ENCODE measurements at places on chromosomes 12 and 14.

DNA sequence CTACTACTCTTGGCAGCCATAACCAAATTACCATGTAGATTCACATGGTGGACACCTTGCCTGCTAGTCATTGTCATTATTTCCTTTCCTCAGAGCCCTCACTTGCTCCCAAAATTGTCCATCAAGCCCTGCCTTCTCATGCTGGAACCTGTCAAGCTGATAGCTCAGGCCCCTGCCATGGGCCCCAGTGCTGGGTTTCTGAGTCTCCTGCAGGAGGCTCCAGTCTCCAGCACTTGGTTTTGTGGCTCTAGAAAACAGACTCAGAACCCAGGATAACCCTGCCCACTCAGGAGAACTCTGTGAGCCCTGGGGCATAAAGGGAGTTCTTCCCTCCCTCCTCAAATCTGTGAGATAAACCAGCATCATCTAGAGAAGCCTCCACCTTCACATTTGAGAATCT lies 10.8 kb downstream of the KRT71 start:
- DNase-seq = no peak

DNA sequence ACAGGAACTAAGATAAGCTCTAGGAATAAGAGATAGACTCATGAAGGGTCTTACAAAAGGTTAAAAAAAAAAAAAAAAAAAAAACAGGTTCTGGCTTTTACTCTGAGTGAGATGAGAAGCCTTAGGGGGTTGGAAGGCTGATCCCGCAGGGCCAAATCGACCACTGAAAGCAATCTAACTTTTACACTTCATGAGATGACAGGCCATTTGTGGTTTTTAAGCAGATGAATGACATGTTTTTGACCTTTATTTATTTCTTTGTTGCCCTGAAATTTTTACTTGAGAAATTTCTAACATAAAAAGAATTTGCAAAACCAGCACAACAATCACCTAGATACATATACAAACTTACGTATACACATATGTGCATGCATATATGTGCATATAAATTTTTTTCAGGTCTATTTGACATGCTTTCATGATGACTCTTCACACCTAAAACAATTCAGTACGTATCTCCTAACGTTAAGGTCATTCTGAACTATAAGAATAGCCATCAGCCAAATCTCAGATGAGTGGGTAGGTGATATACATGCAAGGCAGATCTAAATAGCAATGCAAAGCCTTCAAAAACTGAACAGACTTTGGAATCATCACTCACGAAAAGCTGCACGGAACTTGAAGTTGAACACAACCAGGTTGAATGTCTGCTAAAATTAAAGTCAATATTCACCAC lies 87.0 kb downstream of the R3HDM2 start:
- DNase-seq = no peak

GRCh38 chr12:93778306-93778705 lies 101.1 kb downstream of the CRADD start:
- no peak for DNase-seq

- no peak for DNase-seq
Measured at GRCh38 chr14:93977790-93978581, 1.6 kb upstream of the ASB2 start.

- no peak for DNase-seq
Measured at GRCh38 chr14:87529081-87529480, 463.9 kb downstream of the GALC start.

DNA sequence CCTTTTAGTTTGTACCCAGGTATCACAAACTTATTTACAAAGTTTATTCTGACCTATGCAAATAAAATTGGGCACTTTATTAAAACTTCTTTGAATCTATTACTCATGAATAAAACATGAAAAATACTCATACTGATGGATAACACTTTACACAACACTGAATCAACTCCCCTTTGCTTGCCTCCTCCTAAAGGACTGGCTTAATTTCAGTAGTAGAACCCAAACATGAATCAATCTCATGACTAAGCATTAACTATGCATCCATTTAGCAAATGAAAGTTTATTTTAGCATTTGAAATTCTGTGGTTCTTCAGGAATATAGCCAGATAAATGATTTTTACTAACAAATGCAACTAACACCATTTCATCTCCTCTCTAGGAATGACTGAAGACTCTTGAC lies 32.4 kb downstream of the DENND5B start:
- no peak for DNase-seq

- DNase-seq = no peak
Measured at GRCh38 chr12:69438539-69438938, 31.6 kb upstream of the FRS2 start.

DNA sequence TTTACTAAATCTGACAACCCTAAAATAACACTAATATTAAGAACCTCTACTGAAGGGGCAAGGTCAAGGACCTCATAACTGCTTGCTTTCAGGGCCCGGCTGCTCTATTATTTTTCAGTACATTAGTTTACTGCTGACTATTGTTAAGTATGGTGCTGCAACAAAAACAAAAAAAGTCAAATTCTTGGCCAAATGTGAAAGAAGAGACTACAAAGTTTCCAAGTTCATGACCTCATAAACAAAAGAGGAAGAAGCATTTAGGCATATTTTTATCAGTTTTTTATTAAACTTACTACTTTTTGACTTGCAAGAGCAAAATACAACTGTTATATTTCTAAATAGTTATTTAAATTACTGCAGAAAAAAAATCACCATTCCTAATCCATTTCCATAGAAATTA lies 109.8 kb upstream of the GPHB5 start:
- DNase-seq = no peak

- DNase-seq = no peak
Measured at GRCh38 chr14:103445806-103446205, 60.6 kb downstream of the MARK3 start.

DNA sequence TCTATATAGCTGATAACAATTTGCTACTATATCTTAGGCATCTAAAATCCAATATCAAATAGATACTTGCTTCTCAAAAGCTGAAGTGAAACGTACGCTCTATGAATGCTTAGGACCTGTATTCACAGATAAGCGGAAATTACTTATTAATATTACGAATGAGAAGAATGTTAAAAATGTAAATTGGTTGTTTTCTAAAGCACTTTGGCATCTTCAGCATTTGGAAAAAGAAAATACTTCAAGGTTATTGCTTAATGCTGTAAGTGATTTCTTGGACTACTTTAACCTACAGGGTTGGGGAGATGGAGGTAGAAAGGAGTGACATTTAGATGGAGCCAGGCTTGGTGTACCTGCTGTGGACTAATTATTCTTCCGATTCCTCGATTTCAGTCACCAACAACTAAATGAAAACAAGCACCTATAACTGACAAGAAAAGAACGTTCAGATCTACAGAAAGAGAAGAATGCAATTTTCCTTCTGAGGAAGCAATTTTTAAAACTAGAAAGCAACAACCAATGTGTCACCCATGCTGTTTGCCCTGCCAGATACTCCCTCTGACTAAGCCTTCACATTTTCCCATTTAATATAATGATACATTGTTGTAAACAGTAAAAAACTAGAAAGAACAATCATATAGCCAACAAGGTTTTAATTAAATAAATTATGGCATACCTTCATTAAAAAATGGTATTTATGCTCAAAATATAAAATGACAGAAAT lies 49.3 kb downstream of the SLC25A21 start:
- DNase-seq = no peak

DNA sequence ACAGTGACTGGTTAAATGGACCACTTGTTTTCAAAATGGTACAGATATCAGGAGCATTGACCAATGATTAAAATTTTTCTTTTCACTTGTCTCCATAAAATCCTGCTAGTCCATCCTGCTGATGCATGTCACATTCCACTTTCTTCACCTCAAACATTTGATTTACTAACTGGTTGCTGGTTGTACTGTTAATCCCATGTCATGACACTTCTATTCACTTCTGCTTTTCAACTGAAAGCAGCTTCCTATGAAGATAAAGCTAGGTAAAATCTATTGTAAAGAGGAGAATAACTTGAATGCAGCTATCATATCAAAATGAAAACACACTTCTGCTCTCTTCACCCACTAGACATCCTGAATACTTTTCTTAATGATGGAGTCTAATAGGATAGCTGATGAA lies 149.6 kb upstream of the OTX2 start:
- DNase-seq = no peak

DNA sequence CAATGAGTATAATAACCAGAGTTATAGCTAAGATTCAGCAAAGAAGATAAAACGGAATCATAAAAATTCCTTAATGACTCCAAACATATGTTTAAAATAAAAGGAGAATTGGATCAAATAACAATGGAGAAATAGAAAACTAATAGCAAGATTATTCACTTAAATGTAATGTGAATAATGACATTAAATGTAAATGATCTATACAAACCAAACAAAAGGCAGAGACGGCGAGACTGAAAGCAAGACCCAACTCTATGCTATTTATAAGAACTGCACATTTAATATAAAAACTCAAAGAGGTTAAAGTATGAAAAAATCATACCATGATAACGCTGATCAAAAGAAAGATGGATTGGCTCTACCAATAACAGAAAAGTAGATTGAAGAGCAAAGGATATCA lies 3.9 kb upstream of the TSHR start:
- no peak for DNase-seq

DNA sequence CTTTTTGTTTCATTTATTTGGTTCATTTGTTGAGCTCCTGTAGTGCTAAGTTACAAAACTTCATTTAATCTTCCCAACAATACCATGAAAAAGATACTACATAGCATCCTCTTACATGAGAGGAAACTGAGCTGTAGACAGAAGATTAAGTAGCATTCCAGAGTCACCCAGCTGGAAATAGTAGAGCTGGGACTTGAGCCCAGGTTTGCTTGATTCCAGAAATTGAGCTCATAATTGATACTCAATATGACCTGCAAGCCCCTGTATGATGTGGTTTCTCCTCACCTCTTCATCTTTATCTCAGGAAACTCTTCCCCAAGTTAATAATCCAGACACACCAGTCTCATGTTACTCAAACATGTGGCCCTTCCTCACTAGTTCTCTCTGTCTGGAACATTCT lies 87.0 kb upstream of the DAAM1 start:
- no peak for DNase-seq

- no peak for DNase-seq
Measured at GRCh38 chr12:10408842-10409241, 715 bp downstream of the KLRC4 start.

GRCh38 chr12:94618995-94619695 lies 31.2 kb downstream of the TMCC3 start:
- no peak for DNase-seq

DNA sequence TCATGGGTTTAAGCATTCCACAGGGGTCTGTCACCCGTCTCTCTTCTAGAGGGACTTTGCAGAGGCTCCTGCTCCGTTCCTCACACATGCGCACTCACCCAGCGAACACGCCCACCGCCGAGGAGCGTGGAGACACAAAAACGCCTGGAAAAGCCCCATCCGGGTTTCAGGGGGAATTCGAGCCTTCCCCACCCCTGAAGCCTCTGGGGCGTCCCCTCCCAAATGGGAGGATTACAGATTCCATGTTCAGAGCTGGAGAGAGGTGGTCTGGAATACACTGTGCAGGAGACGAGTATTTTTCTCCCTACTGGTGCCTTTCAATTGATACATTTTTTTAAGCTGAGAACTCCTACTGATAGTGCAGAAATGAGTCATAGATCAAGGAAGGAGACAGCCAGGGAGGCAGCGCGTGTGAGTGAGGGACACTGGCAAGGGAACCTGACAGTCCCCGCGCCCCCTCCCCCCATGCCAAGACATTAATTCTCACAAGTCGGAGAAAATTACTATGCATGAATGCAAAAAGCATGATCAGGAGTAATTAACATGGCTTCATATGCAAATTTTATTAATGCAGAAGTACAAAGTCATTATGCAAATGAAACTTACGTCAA lies 36.9 kb downstream of the BCL11B start:
- no peak for DNase-seq
